ENCODE measurements at places on chromosomes 5 and 9.

- DNase-seq: no peak
Measured at GRCh38 chr5:39526914-39527477, 102.2 kb upstream of the DAB2 start.

GRCh38 chr5:149310947-149311658, 34.2 kb upstream of the GRPEL2 start:
- no peak for DNase-seq

DNA sequence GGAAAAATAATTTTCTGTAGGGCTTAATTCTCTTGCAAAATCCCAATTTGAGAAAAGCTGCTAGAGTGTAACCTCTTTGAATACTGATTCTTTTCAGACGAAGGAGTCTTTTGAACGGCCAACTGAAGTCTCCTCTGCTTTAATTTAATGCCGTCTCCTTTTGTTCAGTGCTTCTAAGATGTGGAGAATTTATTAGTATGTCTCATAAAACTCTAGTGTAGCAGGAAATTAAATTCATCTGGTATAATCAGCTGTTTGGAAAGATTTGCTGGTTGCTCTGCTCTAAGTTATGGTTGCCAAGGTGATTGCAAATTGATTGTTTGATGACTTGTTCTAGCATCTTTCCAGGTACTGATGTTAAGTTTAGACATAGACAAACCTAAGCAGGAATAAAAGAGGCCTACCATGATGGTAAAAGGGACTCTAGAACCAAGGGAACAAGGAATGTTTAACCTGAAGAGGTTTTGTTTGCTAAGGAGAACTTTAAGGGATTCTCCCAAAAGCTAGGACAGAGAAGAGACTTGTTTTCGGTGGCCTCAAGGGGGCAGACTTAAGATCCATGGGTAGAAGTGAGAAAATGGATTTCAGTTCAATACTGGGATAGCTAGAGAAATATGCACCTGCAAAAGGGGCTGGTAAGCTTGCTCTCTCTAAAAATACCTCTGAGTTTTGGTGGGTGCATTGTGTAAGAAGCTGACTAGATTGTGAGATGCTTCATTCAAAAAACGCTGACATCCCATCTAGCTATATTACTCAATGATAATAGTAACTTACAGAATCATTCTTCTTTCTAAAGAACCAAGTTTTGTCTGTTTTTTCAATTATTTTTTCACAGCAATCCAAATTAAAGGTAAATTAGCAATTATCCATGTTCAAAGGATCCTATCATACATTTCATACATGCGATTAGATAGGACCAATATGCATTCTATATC, 5.7 kb upstream of the ADRB2 start:
- DNase-seq: no peak

- no peak for DNase-seq
Measured at GRCh38 chr9:108636013-108636412, 219.8 kb downstream of the ACTL7B start.

DNA sequence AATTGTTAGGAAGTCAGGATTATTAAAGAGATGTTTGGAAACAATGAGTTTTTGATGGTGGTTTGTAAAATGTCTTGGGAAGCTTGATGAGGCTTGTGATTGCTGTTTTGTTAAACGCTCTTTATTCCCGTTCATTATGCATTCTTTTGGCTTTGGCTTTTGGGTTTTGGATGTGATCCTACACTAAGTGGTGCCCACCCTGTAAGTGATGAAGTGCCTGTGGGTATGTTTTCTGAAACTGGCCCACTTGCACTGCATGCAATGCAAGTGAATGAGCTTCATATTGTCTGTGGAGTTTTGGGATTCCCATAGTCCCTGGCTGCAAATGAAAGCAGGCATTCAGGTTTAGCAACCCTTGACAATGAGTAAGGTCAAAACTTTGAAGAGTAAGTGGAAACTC, 1035.5 kb upstream of the WWC1 start:
- no peak for DNase-seq

DNA sequence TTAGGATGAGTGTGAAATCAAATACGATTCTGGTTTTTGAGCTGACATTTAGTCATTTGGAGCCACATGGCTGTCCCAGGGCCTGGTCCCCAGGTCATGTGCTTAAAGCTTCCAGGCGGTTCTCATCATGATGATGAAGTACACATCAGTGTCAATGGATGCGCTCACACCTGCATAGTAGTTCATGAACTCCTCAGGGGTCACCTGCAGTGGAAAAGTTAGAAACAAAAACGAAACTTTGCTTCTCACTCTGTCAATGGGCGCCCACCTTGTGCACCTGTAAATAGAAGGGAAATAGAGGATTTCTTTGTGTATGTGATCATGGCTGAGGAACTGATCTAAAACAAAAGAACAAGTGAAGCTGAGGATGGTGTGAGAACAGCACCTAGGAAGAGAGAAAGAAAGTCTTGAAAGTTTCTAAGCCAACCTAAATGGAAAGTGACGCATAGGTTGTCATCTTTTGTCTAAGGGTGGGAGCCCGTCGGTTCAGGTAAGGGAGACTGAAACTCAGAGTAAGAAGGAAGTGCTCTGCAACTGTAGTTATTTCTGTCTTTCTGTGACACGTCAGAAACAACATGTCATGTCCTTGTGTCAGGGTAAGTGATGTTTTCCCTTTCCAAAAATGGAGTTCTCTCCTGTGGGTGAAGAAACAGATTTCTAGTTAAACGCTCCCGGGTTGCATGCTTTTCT, 33.8 kb downstream of the CAPSL start:
- no peak for DNase-seq

GRCh38 chr5:14671414-14671813, 6.9 kb downstream of the OTULIN start:
- no peak for DNase-seq

- no peak for DNase-seq
Measured at GRCh38 chr9:137050570-137050969, 3.3 kb downstream of the ENTPD2 start.

- no peak for DNase-seq
Measured at GRCh38 chr9:105046907-105047741, 119.2 kb upstream of the ABCA1 start.

GRCh38 chr9:72857624-72857996, 95.2 kb downstream of the ALDH1A1 start:
- no peak for DNase-seq

DNA sequence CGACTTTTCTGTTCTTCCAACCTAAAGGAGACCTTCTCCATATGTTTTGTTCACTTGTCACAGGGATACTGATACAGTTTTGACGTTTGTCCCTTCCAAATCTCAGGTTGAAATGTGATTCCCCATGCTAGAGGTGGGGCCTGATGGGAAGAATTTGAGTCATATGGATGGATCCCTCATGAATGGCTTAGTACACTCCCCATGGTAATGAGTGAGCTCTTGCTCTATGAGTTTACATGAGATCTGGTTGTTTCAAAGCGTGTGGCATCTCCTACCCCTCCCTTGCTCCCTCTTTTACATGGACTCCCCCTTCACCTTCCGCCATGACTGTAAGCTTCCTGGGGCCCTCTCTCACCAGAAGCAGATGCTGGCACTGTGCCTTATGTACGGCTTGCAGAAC, 6.9 kb downstream of the PIP5K1B start:
- no peak for DNase-seq

DNA sequence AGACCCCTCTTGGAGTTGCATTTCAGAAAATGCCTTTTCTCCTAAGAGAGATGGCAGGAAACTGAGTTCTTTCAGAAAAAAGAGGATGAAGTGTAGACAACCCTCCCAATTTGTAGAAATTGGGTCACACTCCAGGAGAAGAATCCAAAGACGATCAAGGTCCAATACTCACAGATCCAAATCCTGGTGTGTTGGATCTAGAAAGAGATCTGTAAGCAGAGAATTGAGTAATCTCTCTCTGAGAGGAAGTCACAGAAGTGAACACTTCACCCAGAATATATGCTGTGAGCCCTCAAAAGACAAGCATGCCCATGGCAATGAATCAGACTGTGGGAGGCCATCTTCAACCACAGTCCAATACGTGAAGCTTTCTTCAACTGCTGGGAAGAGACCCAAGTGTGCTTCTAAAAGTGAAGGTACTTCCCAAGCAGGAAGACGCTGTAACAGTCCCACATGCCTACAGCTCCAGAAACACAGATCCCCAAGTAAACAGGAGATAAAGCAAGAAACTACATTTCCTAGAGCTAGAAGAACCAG, 182.7 kb downstream of the SMC2 start:
- DNase-seq: no peak

- no peak for DNase-seq
Measured at GRCh38 chr5:39161578-39161977, 57.8 kb downstream of the FYB1 start.

GRCh38 chr5:122943050-122943698, 93.4 kb downstream of the PPIC start:
- no peak for DNase-seq

GRCh38 chr9:80952363-80952922, 736.9 kb downstream of the TLE1 start:
- no peak for DNase-seq

DNA sequence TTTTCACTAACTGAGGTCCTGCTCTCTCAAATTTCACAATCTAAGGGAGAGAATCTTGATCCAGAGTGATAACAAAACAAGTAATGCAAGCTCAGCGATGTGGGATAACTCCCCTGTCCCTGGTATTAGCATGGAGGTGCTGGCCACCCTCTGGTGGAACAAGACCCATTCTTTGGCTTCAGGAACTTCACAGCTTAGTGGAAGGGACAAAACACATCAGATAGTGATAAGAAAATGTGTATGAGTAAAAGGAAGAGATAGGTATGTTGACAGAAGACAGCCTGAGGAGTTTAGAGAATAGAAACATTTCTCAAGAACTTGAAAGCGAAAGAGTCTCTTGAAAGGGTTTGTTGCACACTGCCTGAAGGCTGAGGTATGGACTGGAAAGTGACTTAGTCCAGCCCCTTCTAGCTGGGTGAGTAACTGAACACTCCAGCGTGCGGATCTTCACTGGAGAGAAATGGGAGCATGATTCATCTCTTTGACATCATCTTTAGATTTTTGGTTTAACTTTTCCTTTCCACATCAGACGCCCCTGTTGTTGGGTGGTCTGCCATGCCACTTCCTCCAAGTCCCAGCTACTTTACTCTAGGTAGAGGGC, 25.4 kb upstream of the ZSWIM6 start:
- DNase-seq: no peak

- no peak for DNase-seq
Measured at GRCh38 chr9:122334916-122335315, 35.9 kb upstream of the PTGS1 start.
